ENCODE measurements at places on chromosomes 4 and X.

- peak; percentile 7 for DNase-seq
Observed at GRCh38 chrX:130304587-130305368, 34.9 kb upstream of the SLC25A14 start.

GRCh38 chr4:74934888-74935287 lies 2.0 kb downstream of the PARM1 start:
- no peak for DNase-seq

- no peak for DNase-seq
Observed at GRCh38 chr4:185713272-185713671, 98.7 kb downstream of the SORBS2 start.

DNA sequence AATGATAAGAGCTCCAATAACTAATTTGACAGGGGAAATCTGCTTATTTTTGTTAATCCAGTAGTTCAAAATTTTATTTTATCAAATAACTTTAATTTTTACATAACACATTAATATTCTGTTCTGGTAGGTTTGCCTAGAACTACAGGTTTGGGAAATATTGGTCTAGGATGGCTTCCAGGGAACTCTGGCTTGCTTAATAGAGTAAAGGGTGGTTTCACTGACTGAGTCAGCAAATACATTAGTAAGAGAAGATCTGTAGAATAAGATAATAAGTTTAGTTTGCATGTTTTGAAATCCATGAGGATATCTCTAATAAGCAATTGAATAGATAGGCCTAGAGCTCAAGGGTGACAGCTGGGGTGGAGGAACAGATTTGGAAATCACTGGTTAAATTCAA lies 500.7 kb downstream of the ZNF674 start:
- no peak for DNase-seq

All from hematopoietic multipotent progenitor cell treated with erythropoietin and hydrocortisone succinate and interleukin-3 and kit ligand, for 4 days (in vitro differentiated cells).